Lung (tissue), 17 donors: ENCODE measurements at places on chromosomes 6 and 20. TPM values are rescaled to one million over a fixed set of nuclear protein-coding genes. Genes with fewer than 3 reads are reported as not detected.

GRCh38 chr6:36571122-36572043 is 22.8 kb upstream of the SRSF3 start:
- no peaks in the 10 kb centered on the region for H3K36me3 ChIP-seq
- no peaks in the 10 kb centered on the region for H3K27me3 ChIP-seq
- no peaks in the 10 kb centered on the region for H3K4me1 ChIP-seq
- no peak overlapping the region for H3K27ac ChIP-seq
- H3K4me3 ChIP-seq: no peak overlapping the region

- peak overlapping the region; percentile 99 for H3K4me3 ChIP-seq
- no peak for DNase-seq
- H3K27ac ChIP-seq: peak overlapping the region; percentile 88
- no peaks in the 10 kb centered on the region for H3K27me3 ChIP-seq
Observed at GRCh38 chr6:90586546-90586835, 381 bp downstream of the MAP3K7 start.

DNA sequence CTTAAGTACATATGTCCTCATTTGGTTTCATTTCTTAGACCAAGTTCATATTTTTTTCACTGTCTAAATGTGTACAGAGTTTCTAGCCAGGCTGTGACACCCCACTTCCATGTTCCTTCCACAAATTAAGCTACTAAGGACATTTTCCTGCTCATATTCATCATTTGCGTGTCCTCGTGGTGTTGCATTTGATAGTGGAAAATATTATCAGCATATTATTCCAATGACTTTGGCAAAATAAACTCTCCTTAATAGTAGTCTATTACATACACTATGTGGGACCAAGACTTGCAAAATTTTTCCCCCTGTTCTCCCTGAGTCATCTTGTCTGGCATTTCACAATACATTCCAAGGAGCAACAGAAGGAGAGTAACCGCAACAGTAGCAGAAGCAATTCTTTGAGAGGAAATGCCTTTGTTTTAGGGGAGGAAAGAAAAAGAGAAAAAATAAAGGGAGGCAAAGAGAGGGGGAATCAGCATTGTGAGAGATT is 599.2 kb downstream of the COL12A1 start:
- H3K27me3 ChIP-seq: no peaks in the 10 kb centered on the region
- H3K36me3 ChIP-seq: no peaks in the 10 kb centered on the region
- H3K4me3 ChIP-seq: no peak overlapping the region
- no peaks in the 10 kb centered on the region for H3K4me1 ChIP-seq
- no peak for DNase-seq
- no peak overlapping the region for H3K27ac ChIP-seq

GRCh38 chr20:3901028-3901705 is 12.0 kb downstream of the PANK2 start:
- peaks cover 12% of the 10 kb centered on the region for H3K4me1 ChIP-seq
- H3K4me3 ChIP-seq: no peak overlapping the region
- no peaks in the 10 kb centered on the region for H3K27me3 ChIP-seq
- H3K27ac ChIP-seq: no peak overlapping the region
- H3K36me3 ChIP-seq: peaks cover 2% of the 10 kb centered on the region

- no peaks in the 10 kb centered on the region for H3K36me3 ChIP-seq
- peaks cover 3% of the 10 kb centered on the region for H3K4me1 ChIP-seq
- H3K27me3 ChIP-seq: no peaks in the 10 kb centered on the region
- H3K4me3 ChIP-seq: no peak overlapping the region
- DNase-seq: peak; percentile 70
- H3K27ac ChIP-seq: no peak overlapping the region
Observed at GRCh38 chr6:79713701-79714322, 82.7 kb downstream of the SH3BGRL2 start.

GRCh38 chr6:36735110-36736071 is 37.8 kb downstream of the RAB44 start:
- peaks cover 2% of the 10 kb centered on the region for H3K36me3 ChIP-seq
- peaks cover 17% of the 10 kb centered on the region for H3K4me1 ChIP-seq
- H3K4me3 ChIP-seq: no peak overlapping the region

DNA sequence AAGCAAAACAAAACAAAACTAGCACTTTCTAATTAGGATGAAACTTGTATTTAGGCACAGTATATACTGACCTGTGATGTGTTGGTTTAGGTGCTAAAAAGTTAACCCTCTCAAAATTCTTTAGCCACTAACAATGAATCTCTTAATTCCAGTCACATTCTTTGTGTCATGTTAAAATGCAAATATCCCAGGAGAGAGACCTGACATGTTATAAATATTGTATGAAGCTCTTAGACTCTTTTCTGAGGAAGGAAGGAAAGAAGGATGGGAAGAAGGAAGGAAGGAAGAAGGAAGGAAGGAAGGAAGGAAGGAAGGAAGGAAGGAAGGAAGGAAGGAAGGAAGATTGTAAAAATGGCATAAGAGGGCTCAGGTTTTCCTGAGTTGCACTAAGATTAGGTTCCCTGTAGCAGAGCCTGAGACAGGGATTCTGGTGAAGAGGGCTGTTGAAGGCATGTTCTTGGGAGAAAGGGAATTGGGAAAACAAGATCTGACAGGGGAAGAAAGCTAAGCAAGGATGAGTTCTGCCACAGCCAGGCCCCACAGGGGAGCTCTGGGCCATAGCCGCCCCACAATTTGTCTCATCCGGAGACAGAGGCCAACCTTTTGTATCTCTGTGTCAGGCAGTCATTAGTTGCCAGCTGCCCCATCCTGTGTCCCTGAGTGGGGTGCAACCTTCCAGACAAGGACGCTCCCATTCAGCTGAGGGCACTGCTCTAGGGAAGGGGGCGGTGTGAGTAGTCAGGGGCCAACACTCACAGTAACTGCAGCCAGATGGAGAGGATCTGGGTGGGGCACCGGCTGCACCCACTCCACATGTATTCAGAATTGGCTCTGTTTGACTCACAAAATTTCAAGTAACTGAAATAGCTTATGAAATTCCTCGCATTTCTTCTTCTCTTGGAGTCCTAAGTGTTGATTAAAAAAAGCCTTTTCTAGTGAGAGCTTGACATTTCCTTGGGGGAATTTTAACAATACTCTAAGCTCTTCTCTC is 189.3 kb upstream of the ARG1 start:
- no peak for DNase-seq
- H3K4me1 ChIP-seq: peaks cover 8% of the 10 kb centered on the region
- no peak overlapping the region for H3K27ac ChIP-seq
- no peak overlapping the region for H3K4me3 ChIP-seq
- no peaks in the 10 kb centered on the region for H3K36me3 ChIP-seq
- H3K27me3 ChIP-seq: no peaks in the 10 kb centered on the region

DNA sequence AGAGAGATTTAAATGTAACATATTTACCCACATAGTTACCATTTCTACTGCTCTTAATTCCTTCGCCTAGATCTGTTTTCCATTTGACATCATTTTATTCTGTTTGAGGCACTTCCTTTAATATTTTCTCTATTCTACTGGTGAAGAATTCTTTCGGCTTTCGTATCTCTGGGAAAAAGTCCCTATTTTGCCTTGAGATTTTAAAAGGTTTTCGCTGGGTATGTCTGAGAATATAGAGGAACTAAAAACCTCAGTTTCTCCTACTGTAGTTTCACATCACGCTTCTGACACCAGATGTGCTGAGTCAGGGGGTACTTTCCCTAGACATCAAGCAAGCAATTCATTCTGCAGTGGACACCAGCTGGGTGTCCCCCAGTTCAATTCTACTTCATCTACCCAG is 61.7 kb downstream of the E2F3 start:
- H3K36me3 ChIP-seq: no peaks in the 10 kb centered on the region
- H3K4me1 ChIP-seq: no peaks in the 10 kb centered on the region
- DNase-seq: no peak
- no peak overlapping the region for H3K27ac ChIP-seq

DNA sequence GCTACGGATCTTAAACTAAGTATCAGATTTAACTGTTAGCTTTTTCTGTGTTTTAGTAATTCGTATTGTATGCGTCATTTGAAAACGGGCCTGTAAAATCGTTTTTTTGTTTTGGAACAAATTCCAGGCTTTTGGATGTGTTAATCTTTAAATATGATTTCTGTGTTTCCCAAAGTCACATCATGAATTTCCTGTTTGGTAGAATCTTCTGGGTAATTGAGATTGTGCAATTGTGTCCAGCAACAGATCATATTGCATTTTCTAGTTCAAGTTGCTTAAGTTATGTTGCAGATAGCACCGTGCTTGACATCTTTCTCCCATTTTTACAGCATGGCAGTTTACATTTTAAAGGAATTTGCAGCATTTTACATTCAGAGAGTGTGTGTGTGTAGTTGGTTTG is 1.9 kb downstream of the MAPK14 start:
- H3K27ac ChIP-seq: no peak overlapping the region
- no peak overlapping the region for H3K4me3 ChIP-seq
- H3K27me3 ChIP-seq: no peaks in the 10 kb centered on the region
- H3K4me1 ChIP-seq: peaks cover 1% of the 10 kb centered on the region
- peak; percentile 85 for DNase-seq

DNA sequence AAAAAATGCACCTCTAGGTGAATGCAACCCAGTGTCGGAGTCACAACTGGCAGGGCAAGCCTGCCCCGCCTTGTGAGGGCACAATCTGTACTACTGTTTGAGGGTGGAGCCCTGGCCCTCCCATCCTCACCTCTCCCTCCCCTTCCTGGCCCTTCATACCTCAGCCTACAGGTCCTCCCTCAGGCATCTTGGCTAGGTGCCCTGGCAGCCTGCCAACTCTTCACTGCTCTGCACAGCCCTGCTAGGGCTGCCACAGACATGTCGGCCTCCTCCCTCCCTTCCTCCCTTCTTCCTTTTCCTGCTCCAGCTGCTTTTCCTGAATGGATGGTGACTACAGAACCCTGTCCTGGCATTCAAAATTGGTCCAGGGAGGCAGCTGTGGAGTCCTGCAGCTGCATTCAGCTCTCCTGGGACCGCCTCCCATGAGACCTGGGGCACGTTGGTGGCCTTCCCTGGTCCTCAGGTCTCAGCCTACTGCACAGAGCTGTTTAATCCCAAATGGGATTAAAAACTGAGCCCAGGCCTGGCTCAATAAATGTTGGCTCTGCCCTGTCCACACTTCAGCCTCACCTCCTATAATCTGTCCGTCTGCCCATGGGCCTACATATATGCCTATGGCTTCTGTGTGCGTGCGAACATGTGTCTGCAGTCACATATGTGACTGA is 52.7 kb downstream of the CDH22 start:
- H3K4me3 ChIP-seq: no peak overlapping the region
- peak; percentile 74 for DNase-seq
- peaks cover 26% of the 10 kb centered on the region for H3K27me3 ChIP-seq
- no peak overlapping the region for H3K27ac ChIP-seq
- no peaks in the 10 kb centered on the region for H3K4me1 ChIP-seq
- H3K36me3 ChIP-seq: no peaks in the 10 kb centered on the region

DNA sequence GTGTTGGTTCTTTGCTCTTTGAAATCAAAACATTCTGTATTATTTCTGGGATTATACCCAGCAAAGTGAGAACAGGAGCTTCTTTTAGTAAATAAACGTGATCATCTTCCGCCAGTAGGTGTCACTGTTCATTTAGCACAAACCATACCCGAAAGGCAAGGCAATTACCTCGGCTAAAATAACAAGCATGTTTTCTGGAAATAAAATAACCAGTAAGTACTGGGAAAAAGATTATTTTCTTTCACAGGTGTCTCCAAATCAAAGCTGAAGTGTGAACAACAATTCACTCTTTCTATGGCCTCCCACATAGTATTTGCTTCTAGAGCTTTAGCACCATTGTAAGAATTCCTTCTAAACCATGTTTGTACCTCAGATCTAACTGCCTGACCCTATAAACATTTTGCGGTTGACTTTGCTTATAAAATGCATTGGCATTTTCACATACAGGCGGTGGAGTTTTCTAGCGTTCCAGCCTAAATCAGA is 144.6 kb upstream of the AGPAT4 start:
- no peaks in the 10 kb centered on the region for H3K4me1 ChIP-seq
- peak; percentile 93 for DNase-seq
- no peaks in the 10 kb centered on the region for H3K27me3 ChIP-seq
- no peak overlapping the region for H3K27ac ChIP-seq
- no peaks in the 10 kb centered on the region for H3K36me3 ChIP-seq

DNA sequence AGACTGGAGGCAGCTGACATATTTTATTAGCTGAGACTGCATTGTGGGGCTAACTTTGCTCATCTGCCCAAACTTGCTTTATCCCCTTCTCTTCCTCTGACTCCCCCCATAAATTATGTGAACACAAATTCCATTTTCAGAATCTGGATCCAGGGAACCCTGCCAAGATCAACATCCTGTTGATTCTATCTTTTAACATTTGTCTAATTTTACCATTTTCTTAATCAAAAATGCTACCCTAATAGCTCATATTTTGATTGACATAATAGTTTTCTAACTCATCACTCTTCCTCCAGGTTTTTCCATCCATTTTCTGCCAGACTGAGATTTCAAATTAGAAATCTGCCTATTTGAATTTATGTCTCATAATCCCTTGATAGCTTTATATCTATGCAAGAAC is 184.7 kb upstream of the PRSS16 start:
- H3K4me1 ChIP-seq: no peaks in the 10 kb centered on the region
- no peaks in the 10 kb centered on the region for H3K27me3 ChIP-seq
- H3K4me3 ChIP-seq: no peak overlapping the region
- no peak overlapping the region for H3K27ac ChIP-seq

Gene CLPSL2
- not detected for polyA plus RNA-seq

Gene COX4I2
- polyA plus RNA-seq: 21.0 TPM

Gene ERGIC3
- polyA plus RNA-seq: 208 TPM

Gene C20orf202
- polyA plus RNA-seq: 0.11 TPM

Gene PRPH2
- 0.62 TPM for polyA plus RNA-seq
